ENCODE measurements at places on chromosomes 4 and X. TPM values are rescaled to one million over a fixed set of nuclear protein-coding genes. Genes with fewer than 3 reads are reported as not detected.

SUPT20HL2 gene
- total RNA-seq = not detected

- no peak for DNase-seq
These were observed 7.7 kb upstream of the GABRE start for GRCh38 chrX:151982222-151982621.

GRCh38 chr4:139843641-139844040 is 178.0 kb downstream of the MGST2 start:
- DNase-seq = no peak

- no peak for DNase-seq
These were observed 195.4 kb downstream of the SHOX start for GRCh38 chrX:825991-826390.

GRCh38 chr4:104677116-104677515 is 182.4 kb upstream of the CXXC4 start:
- no peak for DNase-seq

- no peak for DNase-seq
These were observed 68.4 kb downstream of the NSG1 start for GRCh38 chr4:4455210-4455865.

DNA sequence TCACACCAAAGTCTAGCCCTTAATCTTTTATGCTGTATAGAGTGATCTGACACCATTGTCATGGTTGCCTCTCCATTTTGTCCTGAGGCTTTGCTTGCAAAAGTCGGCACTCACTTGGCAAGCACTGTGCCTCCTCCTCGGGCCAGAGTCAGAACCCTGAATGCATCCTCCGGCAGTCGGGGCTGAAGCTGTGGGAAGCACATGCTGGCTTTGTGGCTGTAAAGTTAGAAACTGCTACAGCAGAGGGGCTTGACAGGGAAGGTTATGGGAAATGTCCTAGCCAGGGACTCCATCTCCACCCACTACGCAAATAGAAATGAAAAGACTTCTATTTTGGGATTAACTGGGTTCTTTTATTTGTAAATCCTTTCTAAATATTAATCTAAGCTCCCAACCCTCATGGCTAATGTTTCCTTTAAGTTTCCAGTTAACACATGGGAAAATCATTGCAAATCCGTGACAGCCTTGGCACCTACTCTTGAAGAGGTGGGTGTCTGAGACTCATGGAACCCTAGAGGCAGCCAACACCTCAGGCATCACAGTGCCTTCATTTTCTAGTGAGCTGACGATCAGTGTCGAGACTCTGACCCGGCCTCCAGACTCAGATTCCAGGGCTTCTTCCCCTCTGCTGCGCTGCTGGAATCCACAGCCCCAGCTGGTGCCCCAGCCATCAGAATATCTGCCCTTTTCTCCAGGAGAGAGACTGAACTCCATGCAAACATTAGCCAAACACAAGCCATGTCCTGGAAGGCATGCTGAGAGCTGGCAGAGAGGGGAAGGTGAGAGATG is 7.9 kb upstream of the CLDN24 start:
- DNase-seq = no peak

DNA sequence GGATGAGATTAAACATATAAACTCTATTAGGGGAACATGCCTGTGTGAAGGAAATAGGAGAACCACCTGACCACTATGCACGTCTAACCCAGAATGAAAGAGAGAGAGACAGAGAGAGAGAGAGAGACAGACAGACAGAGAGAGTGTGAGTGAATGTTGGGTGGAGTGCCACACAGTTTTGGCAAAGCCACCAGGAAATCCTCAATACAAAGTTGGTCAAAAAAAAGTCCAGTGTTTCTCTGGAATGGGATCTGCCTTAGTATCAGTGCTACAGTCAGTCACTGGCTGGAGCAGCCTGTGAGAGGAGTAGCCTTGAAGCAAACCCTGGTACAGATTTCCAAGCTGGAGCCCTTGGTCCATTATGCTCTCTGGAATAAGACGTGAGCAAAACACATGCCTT is 91.7 kb downstream of the GC start:
- no peak for DNase-seq

GRCh38 chr4:8507624-8508023 is 67.0 kb downstream of the TRMT44 start:
- DNase-seq = no peak

PPBP gene
- not detected for total RNA-seq

TFDP3 gene
- not detected for total RNA-seq

ATP1B4 gene
- total RNA-seq = not detected

- DNase-seq = no peak
These were observed 128.7 kb upstream of the GALNT7 start for GRCh38 chr4:173039617-173040577.

EDNRA gene
- not detected for total RNA-seq

GRCh38 chr4:88003261-88003660 is 4.2 kb upstream of the PKD2 start:
- no peak for DNase-seq

HPF1 gene
- total RNA-seq = 14.1 TPM

GPC4 gene
- total RNA-seq = not detected

PAK3 gene
- 0.26 TPM for total RNA-seq

- no peak for DNase-seq
These were observed 115.1 kb upstream of the SFRP2 start for GRCh38 chr4:153904011-153904410.

DNA sequence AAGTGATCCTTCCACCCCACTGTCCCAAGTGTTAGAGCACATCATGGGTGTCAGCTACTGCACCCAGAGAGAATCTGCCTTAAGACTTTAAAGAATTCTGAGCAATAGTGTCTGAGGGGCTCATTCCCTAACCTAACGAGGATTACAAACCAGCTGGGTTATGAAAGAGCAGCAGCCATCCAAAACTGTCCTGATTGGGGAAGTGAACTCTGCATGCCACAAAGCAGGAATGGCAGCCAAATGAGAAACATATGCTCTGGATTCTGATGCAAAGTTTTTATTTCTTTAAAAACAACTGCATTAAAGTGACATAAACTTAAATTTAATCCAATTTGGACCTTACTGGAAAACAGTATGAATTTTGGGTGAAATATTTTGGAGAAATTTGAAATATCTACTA is 103.2 kb downstream of the ANXA3 start:
- no peak for DNase-seq

SEPTIN6 gene
- total RNA-seq = 236 TPM

GABRE gene
- not detected for total RNA-seq

- DNase-seq = no peak
These were observed 95.9 kb downstream of the EGF start for GRCh38 chr4:110008540-110008939.

DNA sequence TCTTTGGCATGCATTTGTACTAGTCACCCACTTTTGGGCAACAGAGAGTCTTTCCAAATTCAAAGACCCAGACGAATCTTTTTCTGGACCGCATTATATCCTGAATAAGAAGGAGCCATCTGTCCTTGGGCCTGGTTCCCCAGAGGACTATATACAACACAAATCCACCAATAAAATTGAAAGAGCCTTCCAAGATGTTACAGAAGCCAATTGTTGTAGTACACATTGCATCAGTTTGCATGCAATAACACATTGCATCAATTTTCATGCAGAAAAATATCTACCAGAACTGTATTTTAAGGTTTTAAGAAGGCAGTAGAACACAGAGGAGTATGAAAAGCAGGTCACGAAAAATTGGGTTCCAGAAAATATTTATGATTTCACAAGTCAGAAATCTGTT is 203.2 kb downstream of the HTR2C start:
- DNase-seq = no peak

GRCh38 chrX:155819525-155819924 is 61.6 kb upstream of the VAMP7 start:
- no peak for DNase-seq

MAGEA3 gene
- not detected for total RNA-seq

- no peak for DNase-seq
These were observed 1077.8 kb downstream of the ARAP2 start for GRCh38 chr4:35166466-35166865.

GRCh38 chr4:88799900-88800299 is 102.3 kb upstream of the NAP1L5 start:
- no peak for DNase-seq

- no peak for DNase-seq
These were observed 67.5 kb downstream of the NEUROG2 start for GRCh38 chr4:112448306-112449132.

DNA sequence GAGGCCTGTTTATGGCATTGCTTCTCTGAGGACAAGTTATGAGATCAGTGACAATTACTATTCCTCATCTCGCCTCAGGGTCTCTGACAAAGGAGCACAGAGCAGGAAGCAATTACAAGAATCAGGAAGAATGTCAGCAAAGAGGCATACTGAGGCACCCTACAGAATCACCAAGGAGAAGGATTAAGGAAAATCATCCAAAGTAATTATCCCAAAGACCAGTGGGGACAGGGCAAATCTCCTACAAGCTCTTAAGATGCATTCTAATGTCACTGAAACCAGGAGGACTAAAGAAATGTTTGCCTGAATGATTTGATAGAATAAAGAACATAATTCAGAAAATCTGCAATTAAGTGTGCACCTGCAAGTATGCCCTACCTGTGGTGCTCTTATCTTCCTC is 206.2 kb downstream of the RCHY1 start:
- DNase-seq = no peak

SMIM31 gene
- not detected for total RNA-seq

- no peak for DNase-seq
These were observed 2.2 kb downstream of the ATP8A1 start for GRCh38 chr4:42654631-42655268.

NDUFA1 gene
- 102 TPM for total RNA-seq

DNA sequence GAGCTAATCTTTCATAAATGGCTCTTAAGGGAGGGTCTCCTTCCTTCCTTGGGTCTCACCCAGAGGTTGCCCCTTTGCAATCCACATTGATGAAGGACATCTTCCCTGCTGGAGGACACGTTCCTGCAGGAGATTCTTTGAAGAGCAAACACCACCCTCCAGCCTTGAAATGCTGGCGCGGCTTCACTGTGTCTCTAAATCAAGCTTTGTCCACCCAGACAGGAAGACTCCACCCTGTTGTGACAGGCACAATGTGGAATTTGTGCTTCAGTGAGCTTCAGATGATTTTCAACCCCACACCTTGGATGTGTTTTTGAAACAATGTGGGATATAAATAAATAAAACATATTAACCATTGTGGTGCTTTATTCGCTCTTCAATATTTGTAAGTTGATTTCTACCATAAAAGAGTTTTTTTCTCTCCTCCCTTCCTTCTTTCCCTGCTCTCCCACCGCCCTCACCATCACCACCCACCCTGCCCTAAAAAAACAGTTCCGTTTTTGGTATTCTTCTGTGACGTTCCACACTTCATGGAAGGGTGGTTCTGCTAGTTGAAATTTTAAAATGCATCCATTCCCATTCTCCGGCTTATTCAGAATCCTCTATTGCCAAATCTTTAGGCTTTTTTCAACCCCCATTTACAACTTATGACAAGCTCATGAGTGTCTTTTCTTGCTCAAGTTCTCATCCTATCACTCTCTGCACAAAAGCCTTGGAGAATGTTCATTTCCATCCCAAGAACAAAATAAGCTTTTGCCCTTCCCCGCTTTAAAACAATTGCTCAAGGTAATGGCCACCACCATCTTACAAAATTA is 264.3 kb downstream of the RAPGEF2 start:
- no peak for DNase-seq

DNA sequence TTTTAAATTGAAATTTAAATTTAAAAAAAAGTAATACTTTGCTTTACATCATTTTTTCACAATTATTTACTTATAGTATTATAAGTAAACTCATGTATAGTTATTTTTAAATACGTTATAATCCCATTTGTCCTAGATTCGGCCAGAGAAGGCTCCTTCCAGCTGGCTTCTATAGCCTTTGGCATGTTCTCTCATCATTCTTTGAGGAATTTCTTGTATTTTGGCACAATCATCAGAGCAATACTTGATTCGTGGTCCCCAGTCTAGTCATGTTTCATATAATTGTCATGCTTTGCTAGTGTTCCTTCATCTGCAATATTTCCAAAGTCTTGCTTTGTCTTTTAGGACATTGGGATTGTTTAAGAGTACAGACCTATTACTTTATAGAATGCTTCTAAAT is 1037.9 kb upstream of the AGA start:
- DNase-seq = no peak

- DNase-seq = no peak
These were observed 11.2 kb upstream of the ADD1 start for GRCh38 chr4:2832309-2832980.

- DNase-seq = no peak
These were observed 11.2 kb upstream of the C1QTNF7 start for GRCh38 chr4:15416357-15417232.

ADH1B gene
- total RNA-seq = not detected

DNA sequence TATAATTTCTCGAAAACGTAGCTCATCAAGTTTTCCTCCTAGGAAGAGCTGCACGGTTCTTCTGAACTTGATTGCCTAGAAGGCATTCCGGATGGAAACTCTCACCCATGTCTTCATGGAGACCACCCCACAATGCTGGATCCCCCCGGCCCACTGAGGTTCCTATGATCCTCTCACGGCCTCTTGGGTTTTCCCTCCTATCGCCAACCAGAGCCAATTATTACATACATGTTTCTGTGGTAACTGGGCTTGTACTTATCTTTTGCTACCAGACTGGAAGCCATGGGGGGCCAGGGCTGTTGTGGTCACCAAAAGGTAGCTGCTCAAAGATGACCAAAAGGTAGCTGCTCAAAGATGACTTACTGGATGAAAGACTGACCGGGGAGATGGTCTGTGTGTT is 131.5 kb downstream of the AFAP1 start:
- no peak for DNase-seq

DNA sequence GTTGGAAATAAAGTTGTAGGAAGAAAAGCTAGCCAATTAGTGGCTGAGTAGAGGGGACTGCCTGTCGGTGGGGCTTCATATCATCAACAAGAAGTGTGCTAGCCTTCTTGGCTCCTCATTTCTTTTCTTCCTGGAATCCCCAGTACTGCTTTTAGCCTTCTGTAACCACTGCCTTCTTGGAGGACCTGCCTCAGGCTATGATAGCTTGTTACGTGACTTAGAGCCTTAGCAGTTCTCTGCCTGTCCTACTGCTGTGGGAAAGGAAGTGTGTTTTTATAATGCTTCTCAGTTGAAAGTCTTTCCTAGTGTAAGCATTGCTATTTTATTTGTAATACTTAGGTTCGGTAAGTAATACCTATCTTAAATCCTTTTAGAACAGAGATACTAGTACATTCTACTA is 61.9 kb downstream of the LARP1B start:
- DNase-seq = no peak

DNA sequence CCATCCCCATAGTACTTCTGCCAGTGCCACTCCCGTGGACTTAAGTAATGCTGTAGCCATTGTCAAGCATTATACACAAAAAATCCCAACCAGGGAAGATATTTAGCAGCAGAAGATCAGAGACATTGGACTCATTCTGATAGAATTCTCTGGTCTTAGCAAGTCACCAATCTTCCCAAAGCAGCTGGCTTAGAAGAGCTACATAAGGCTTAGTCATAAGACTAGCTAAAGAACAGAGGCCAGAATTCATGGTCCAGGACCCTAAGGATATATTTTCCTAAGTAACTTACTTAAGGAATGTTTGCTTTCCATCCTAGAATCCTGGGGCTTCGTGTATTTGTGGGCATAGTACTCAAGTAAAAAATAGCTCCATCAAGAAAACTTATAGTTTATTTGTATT is 100.3 kb upstream of the SLIT2 start:
- DNase-seq = no peak

All from activated CD8-positive, alpha-beta memory T cell treated with anti-CD3 and anti-CD28 coated beads, Interleukin-2, amount 10 ng/mL, durations not matched to agents 7 days and 5 days (primary cell).